ENCODE measurements at places on chromosomes 2 and 18.

DNA sequence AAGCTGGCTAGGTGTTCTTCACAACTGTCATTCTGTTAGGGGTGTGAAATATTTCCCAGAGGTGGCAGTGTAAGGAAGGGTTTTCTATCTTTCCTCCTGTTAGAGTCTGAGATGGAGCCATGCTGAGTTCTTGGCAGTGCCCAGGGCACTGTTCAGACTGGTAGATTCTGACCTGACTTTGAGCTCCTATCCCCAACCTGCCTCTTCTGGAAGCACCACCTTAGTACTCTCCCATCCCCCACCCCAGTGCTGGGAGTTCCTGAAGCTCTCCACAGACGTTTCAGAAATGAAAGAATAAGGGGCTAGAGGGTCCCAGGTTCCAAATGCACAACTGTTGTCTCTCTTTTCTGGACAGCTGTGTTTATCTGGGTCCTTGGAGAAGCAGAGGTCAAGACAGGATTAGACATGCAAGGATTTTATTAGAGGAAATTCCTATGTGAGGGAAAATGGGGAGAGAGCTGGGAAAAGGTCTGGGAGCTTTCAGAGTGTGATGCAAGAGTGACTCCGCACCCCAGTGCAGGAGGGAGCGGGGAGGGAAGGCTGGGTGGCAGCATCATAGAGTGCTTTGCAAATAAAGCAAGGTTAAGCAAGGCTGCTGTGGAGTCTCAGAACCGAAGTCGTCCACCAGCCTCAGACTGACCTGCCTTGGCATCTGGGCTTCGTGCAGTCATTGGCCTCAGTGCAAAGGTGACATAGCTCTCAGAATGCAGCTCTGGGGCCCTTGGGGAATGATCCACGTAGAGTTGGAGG lies 75.5 kb downstream of the SLC4A3 start:
- no peak for DNase-seq

DNA sequence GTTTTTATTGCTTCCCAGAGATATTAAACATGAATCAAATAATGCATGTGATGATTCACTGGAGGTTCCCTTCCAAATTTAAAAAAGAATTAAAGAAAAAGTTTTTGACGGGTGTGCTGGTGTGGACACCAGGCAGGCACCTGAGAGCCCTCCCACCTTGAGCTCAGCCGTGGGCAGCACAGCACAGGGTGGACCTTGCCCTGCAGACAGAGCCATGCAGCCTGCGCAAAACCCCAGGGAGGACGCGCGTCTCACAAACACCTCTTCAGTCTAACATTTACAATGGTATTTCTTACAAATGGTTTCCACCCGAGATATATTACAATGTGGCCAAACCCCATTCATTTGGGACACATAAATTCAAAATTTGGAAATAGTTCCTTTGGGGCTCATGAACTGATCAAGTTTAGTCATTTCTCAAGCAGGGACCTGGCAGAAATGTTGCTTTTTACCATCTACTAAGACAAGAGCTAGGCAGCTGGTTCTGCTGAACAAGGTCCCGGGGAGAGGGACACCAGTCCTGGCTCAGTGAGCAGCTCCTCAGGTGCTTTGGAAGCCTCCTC lies 45.4 kb downstream of the ODC1 start:
- no peak for DNase-seq

DNA sequence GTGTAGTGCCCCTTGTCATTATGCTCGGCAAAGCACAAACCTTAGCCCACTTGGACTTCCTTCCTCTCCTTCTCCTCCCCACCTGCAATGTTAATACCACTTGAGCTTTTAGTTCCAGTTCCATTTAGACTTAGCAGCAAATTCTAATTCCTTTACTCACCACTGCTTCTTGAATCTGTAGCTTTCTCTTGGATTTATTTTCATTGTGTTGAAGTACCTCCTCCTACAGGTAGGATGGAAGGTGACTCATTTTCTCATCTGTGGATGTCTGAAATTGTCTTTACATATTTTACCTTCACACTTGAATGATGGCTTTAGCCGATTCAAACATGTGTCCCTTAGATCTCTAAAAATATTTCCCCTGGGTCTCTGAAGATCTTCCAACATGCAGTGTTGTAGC lies 32.8 kb upstream of the BIN1 start:
- no peak for DNase-seq

- no peak for DNase-seq
Measured at GRCh38 chr2:159807183-159808031, 9.4 kb upstream of the CD302 start.

GRCh38 chr2:119059287-119059686 lies 99.3 kb downstream of the C1QL2 start:
- no peak for DNase-seq

DNA sequence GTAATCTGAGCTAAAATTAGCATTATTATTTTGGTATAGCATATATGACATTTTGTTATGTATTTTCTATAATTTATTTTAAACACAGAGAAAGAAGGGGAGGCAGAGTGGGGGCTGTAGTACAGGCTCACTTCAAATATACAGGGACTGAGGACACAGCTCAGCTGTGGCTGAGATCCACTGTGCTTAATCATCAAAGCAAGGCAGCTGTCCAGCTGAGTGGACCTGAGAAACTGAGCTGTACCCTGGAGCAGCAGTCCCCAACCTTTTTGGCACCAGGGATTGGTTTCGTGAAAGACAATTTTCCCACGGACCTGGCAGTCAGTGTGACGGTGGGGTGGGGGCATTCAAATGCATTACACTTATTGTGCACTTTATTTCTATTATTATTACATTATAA lies 687.2 kb downstream of the RNF144A start:
- DNase-seq = no peak

DNA sequence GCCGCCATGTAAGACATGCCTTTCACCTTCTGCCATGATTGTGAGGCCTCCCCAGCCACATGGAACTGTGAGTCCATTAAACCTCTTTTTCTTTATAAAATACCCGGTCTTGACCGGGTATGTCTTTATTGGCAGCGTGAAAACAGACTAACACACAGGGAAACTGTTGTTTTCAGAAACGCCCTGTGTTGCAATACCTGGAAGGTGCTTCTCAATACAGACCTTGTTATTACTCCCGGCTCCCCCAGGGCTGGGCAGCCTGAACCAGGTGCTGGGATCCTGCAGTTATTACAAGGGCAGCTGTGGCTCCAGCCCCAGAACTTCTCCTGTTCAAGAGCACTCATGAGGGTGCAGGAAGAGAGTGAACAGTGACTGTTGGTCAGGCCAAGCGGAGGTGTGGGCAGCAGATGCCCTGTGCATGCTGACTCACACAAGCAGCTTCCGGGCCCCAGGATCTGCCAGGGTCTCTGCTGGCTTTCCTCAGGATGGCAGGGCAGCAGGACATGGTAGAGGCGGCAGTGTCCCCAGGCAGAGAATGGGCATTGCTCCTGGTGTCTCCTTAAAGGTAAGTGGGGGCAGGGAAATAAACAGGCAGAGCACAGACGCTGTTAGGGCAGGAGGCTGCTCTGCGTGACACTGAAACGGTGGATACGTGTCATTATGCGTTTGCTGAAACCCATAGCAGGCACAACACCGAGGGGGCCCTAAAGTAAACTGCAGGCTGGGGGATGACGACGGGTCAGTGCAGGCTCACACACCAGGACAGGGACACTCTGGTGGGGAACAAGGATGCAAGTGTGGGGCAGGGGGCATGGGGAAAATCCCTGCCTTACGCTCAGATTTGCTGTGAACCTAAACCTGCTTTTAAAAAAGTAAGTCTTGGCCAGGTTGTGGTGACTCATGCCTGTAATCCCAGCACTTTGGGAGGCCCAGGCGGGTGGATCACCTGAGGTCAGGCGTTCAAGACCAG lies 89.1 kb downstream of the NDUFA10 start:
- no peak for DNase-seq

- DNase-seq = no peak
Measured at GRCh38 chr18:80247393-80247841, at the start of gene PARD6G. PARD6G (minus strand) TSS chr18:80247514; CDS start chr18:80247348, 166 bp downstream.

- no peak for DNase-seq
Measured at GRCh38 chr2:85275984-85276540, 51.7 kb downstream of the TGOLN2 start.

GRCh38 chr2:45014016-45014702 lies 4.9 kb upstream of the SIX2 start:
- no peak for DNase-seq

DNA sequence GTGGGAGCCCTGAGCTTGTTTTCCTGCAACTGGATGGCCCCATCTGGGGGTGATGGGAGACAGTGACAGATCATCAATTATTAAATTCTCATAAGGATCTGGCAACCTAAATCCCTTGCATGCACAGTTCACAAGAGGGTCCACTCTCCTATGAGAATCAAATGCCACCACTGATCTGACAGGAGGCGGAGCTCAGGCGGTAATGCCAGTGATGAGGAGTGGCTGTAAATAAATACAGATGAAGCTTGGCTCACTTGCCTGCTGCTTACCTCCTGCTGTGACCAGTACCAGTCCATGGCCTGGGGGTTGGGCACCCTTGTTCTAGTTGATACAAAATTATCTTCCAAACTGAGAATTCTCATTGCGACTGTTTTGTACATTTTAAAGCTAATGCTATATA lies 258.6 kb downstream of the CTNNA2 start:
- no peak for DNase-seq

- DNase-seq = no peak
Measured at GRCh38 chr2:70984576-70985282, 6.3 kb downstream of the ANKRD53 start.

- DNase-seq = no peak
Measured at GRCh38 chr2:25700221-25700660, 26.9 kb upstream of the DTNB start.

DNA sequence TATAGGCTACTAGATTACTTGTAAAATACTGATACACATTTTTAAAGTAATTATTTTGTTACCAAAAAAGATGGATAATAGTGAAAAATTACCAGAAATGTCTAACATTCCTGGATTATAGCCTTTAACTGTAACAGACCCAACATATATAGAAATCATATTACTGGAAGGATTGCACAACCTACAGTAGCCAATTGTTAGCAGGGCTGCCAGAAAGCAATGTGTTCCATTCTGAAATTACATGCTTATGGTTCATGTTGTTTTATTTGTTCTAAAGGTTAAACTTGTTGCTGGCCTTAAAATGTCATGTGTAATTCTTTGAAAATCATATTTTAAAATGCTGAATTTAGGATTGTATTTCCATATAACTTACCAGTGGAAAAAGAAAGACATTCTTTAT lies 793.6 kb upstream of the ACVR2A start:
- DNase-seq = no peak

DNA sequence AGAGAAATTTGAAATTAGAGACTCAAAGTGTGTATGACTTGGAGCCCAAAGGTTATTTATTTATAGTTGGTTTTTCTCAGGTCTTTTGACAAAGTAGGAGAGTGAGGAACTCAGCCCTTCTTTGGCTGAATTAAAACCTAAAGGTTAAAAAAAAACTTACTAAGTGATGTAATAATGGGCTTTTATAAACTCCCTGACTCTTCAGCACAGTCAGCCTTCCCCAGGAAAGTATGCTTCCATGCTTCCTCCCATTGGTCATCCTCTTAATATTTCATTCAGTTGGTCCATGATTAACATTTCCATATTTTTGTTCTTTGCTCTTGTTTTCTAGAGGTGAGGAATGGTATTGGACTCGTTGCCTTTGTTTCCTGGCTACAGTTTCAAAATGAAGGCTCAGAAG lies 7.2 kb downstream of the ARPC2 start:
- no peak for DNase-seq

DNA sequence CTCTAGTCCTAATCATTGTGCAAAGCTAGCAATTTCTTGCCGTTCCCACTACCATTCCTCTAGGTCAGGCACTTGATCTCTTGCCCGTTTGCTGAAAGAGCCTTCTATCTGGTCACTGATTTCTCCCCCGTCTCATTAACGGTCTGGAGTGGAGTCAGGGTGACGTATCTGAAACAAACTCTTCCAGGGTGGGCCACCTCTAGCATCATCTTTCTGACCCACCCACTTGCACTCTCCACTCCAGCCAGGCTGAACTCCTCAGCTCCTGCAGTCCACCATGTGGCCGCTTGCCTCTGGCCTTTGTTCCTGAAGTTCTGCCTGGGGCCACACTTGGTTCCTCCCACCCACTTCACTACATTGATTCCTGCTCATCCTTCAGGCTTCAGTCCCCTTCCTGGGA lies 13.3 kb downstream of the BCL2 start:
- no peak for DNase-seq

DNA sequence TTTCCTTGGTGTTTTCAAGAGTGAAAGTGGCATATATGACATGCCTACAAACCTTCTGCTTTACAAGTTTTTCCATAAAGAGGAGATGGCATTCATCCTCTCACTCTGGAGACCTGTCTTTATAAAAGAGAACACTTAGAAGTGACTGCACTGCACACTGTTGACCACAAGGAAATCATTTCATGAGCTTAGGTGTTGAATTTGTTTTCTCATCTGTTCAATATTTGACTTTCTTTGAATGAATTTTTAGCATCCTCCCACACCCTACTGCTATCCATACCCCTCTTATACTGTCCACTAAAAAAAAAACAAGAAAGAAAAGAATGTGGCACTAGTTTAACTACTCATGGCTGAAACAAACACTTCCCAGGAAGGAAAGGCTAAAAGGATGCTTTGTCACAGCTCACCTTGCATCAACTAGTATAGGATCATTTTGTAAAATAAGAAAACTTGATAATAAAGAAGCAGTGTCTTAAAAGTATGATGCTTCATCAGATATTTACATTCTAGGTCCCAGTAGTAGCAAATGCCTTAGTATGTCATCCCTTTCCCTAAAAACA lies 83.0 kb downstream of the ACVR1 start:
- no peak for DNase-seq

- DNase-seq = no peak
Measured at GRCh38 chr2:109727929-109728447, 66.1 kb upstream of the RGPD5 start.

GRCh38 chr2:85887566-85888019 lies 1.2 kb downstream of the ST3GAL5 start:
- DNase-seq = no peak

DNA sequence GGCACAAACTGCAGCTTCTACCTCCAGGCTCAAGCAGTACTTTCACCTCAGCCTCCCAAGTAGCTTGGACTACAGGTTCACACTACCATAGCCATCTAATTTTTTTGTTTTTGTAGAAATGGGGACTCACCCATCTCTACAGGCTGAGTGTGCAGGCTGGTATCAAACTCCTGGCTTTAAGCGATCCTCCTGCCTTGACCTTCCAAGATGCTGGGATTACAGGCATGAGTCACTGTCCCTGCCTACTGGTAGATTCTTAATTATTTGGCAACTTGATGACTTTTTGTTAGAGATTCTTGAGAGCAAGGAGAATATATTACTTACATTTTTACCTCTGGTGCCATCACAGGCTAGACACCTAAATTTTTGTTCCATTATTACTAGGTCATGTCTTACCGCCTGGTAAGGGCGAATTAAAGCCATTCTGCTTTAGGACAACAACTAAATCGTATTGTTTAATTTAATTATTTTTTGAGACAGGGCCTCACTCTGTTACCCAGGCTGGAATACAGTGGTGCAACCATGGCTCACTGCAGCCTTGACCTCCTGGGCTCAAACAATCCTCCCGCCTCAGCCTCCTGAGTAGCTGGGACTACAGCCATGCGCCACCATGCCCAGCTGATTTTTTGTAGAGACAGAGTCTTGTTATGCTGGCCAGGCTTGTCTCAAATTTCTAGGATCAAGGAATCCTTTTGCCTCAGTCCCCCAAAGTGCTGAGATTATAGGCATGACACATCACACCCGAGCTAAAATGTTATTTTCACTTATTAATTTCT lies 15.7 kb downstream of the DYNC1I2 start:
- no peak for DNase-seq

GRCh38 chr18:79887181-79888000 lies 64.1 kb downstream of the SLC66A2 start:
- no peak for DNase-seq

- DNase-seq = no peak
Measured at GRCh38 chr2:239355139-239355538, 45.7 kb downstream of the HDAC4 start.
